Mesenteric fat pad (tissue), 1 donor: ENCODE measurements at places on chromosomes 5 and 9. TPM values are rescaled to one million over a fixed set of nuclear protein-coding genes. Genes with fewer than 3 reads are reported as not detected.
A peak's percentile ranks its signal among the peaks of the same experiment; 100 is the strongest.

DNA sequence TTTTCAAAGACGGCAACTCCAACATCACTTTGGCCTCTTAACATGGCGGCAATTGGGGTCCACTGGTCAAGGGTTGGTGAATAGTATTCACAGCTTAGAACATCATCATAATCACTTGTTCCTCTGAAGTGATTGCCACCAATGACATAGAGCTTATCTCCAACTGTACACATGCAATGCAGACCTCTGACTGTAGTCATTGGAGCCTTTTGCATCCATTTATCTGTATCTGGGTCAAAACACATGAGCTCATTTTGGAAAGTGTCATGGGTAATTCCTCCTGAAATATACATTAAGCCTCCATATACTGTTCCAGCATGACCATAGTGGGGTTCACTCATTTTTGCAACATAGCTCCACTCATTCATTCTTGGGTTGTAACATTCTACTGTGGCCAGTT lies 2.0 kb downstream of the KLHL9 start:
- no peak for DNase-seq

- DNase-seq = no peak
Observed at GRCh38 chr9:78248635-78249034, 12.8 kb downstream of the CEP78 start.

GRCh38 chr5:135318924-135319323 lies 80.1 kb downstream of the MACROH2A1 start:
- peak; percentile 75 for DNase-seq

DNA sequence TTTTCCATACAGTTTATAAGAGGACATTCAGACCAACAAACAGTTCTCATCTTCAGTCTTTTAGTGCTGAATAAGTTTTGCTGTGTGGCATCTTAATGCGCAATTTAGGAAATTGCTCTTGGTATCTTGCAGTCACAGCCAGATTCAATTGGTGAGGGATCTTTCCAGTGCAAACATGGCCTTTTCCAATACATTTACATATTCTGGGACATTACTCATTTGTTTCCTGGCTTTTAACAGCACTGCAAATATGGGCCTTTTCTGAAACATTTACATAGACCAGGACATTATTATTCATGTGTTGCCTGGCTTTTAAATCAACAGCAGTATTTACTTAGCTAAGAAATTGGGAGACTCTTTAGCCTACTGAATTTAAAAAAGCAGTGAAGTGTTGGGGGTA lies 22.7 kb downstream of the ANKRD33B start:
- DNase-seq = no peak

DNA sequence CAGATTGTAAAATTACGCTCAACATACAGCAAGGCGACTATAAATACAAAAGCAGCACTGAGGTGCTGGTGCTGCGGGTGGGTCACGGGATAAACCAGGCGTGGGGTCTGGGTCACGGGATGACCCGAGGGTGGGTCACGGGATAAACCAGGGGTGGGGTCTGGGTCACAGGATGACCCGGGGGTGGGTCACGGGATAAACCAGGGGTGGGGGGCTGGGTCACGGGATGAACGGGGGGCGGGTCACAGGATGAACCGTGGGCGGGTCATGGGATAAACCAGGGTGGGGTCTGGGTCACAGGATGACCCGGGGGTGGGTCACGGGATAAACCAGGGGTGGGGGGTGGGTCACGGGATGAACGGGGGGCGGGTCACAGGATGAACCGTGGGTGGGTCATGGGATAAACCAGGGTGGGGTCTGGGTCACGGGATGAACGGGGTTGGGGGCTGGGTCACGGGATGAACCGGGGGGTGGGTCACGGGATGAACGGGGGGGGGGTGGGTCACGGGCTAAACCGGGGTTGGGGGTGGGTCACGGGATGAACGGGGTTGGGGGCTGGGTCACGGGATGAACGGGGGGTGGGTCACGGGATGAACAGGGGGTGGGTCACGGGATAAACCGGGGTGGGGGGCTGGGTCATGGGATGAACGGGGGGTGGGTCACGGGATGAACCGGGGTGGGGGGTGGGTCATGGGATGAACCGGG lies 30.2 kb upstream of the SLC9A3 start:
- DNase-seq = peak; percentile 16

DNA sequence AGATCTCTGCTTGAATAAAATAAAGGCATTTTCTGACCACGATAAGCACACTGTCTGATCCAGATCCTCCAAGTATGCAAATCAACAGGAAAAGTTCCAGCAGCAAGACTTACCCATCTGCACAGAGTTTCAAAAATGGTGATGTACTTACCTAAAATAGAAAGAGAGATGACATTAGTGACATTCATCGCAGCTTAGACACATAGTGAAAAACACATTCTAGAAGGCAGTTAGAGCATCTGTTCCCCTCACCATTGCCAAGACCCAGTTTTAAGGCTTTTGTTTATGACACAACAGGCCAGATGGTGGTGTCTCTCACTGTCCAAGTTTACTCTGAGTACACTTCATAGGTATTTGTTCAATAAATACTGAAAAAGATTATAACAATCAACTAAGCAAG lies 207.7 kb downstream of the PDE4D start:
- DNase-seq = no peak

GRCh38 chr9:2017331-2018161 lies 2.4 kb downstream of the SMARCA2 start:
- DNase-seq = peak; percentile 92

DNA sequence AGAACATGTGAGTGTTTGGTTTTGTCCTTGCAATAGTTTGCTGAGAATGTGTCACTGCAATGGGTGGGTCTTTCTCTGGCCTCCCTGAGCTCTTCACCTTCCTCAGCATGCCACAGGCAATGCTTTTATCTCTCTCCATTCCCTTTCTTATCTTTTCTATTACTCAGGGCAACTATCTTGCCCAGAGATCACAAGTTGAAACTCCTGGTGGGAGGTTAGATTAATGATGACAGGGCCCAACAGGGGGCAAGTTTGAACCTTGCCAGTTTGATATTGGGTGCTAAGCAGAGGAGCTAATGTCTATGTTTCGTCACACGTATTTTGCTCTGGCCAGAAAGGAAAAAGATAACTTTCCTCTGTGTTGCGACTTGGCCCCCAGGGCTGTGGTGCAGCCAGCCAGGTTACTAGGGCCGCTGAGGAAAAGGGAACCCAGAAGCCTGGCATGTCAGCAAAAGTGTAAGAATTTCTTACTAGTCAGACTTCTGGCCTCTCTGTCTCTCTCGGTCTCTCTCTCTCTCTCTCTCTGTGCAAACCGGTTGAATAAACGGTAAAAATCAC lies 299.3 kb upstream of the POU5F2 start:
- DNase-seq = no peak

DNA sequence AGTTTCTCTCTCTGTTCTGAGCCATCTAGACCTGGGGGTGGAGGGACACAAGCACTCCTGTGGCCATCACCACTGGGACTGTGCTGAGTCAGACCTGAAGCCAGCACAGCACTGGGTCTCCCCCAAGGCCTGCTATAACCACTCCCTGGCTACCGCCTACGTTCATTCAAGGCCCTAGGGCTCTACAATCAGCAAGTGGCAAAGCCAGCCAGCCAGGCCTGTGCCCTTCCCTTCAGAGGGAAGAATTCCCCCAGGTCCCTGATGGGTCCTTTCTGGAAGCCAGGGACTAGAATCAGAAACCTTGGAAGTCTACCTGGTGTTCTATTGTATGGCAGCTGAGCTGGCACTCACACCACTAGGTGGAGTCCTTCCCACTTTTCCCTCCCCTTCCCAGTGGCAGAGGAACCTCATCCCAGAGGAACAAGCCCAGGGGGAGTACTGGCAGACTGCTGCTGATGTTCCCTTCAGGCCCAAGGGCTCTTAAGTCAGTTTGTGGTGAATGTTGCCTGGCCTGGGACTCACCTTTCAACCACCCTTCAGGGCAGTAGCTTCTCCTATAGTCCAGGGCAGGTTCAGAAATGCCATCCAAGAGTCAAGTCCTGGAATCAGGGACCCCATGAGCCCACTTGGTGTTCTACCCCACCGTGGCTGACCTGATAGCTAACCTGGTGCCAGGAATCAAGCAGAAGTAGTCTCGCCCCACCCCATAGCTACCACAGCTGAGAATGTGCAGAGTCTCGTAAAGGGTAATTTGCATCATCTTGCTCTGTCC lies 20.0 kb downstream of the JMY start:
- no peak for DNase-seq

- no peak for DNase-seq
Observed at GRCh38 chr5:147240266-147240985, 5.6 kb downstream of the STK32A start.

DNA sequence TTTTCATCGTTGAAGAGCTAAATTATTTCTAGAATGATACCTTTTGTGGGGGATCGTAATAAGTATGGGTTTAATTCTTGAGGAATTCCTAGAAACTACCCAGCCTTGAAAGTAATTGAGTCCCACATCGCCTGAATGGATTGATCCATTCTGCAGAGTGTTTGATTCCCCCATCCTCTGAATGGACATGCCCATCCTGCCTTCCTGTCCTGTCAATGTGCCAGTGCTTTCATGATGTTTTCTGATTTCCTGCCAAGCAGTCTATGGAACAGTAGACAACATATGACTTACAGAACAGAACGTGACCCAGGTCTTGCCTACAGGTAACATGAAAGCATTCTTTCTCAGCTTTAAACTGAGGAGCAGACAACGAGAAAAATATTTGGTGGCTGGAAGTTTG lies 319.2 kb downstream of the DRD1 start:
- no peak for DNase-seq

DNA sequence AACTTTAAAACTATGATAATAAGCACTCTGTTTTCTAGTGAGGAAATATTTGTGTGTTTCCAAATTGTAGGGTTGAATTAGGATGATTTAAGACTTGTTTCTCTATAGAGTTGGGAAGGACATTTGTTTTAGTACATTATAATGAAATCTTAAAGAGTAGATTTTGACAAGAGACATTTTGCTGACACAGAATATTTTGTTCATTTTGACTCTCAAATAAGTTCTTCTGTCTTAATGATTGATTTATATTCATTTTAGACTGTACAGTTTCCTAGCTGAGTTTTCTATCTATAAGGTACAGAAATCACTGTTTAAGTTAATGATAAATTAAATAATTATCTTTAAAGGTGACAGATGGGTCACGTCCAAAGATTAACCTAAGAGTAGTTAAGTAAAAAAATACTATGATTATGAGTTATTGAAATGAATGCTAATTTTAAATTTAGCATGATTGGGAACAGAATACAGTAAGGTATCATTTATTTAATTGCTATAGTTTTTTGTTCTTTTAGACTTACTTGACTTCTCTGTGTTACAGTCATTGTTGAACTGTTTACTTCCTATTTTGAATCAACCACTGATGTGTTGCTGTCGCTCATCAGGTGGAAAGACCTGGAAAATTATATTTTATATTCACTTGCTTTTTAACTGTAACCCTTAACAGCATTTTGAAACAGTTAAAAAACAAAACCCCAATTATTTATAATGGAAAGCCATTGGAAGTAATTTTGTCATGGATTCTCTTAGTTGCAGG lies 19.5 kb downstream of the PBX3 start:
- no peak for DNase-seq

- no peak for DNase-seq
Observed at GRCh38 chr5:31194468-31194813, 955 bp downstream of the CDH6 start.

GRCh38 chr5:58043032-58043945 lies 416.6 kb downstream of the PLK2 start:
- no peak for DNase-seq

DNA sequence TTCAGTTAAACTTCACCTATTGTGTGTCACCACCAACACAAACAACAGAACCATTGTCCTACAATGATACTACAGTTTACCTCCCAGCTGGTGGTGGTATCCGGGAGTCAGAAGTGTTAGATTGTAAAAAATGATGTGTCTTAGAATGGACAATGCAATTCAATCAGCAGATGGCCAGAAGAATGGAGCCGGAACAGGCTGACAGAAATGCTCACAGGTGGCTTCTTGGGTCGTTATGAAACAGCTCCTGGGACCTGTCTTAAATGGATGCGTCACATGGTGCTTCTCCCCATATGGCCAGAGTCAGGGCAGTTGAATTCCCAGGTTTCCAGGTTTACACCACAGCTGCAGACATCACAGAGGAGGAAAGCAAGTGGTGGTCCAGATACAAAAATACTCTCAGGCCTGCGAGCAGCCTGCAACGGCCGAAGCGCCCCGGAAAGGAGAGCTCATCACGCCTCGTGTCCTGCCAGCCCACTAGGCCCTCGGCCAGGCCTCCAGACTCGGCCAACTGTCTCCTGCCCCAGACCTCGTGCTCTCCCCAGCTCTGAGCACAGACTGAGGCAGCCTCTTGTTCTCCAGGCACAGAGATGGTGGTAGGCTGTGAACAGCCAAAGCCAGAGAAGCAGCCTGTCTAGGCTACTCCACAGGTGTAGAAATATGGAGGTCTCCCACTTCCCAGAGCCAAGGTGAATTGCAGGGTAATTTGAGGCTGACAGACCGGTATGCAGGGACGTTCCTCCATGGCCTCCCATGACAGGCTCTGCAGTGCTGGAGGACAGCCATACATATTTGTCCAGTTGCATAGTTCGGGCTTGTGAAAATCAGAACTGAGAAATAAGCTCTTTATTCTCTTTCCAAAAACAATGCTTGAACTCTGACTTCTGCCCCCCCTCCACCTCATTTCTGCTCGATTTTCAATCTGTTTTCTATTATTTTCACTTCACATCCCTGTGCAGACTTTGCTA lies 98.5 kb upstream of the SPATA31C2 start:
- no peak for DNase-seq

GRCh38 chr5:38265546-38266179 lies 7.3 kb downstream of the EGFLAM start:
- DNase-seq = no peak

- DNase-seq = no peak
Observed at GRCh38 chr9:36873247-36873875, 160.7 kb downstream of the PAX5 start.

Gene NIPAL4
- not detected for total RNA-seq

Gene IFNB1
- not detected for total RNA-seq

Gene SPATA31E1
- not detected for total RNA-seq

Gene SLC25A2
- total RNA-seq = 0.61 TPM

Gene HRCT1
- 5.2 TPM for total RNA-seq

Gene RNF180
- 13.0 TPM for total RNA-seq
